ENCODE measurements at places on chromosomes 6 and 20. TPM values are rescaled to one million over a fixed set of nuclear protein-coding genes. Genes with fewer than 3 reads are reported as not detected.

The WFDC6 gene
- not detected for total RNA-seq

The KHDC1 gene
- 4.6 TPM for total RNA-seq

The CLVS2 gene
- total RNA-seq: under 0.01 TPM

The SLC52A3 gene
- not detected for total RNA-seq

The OXT gene
- not detected for total RNA-seq

The DNAH8 gene
- under 0.01 TPM for total RNA-seq

The IRF4 gene
- 0.63 TPM for total RNA-seq

The CTAGE9 gene
- total RNA-seq: not detected

The LRFN2 gene
- not detected for total RNA-seq

The SLC17A3 gene
- not detected for total RNA-seq

The SOX4 gene
- 32.0 TPM for total RNA-seq

The CENPQ gene
- 1.8 TPM for total RNA-seq

The TTLL9 gene
- total RNA-seq: 0.16 TPM
